T-helper 1 cell (primary cell): ENCODE measurements at places on chromosomes 5 and 9.

DNA sequence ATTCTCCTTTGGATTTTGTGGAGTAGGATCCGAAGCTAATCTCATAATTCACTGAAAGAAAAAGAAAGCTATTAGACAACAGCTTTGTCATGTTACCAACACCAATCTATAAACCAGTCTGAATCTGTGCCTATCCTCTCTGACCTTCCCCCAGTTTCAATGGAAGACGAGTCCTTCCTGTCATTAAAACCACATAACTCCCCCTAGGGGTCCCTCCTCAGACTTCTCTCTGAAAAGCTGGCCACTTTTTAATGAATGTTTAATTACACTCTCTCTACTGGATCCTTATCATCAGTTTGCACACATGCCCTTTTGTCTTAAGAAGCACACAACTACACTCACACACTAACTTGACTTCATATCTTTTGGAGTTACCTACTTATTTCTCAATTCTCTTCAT lies 98.0 kb upstream of the TSLP start:
- no peak for DNase-seq

- no peak for DNase-seq
Observed at GRCh38 chr5:35161652-35162273, 68.5 kb downstream of the PRLR start.

DNA sequence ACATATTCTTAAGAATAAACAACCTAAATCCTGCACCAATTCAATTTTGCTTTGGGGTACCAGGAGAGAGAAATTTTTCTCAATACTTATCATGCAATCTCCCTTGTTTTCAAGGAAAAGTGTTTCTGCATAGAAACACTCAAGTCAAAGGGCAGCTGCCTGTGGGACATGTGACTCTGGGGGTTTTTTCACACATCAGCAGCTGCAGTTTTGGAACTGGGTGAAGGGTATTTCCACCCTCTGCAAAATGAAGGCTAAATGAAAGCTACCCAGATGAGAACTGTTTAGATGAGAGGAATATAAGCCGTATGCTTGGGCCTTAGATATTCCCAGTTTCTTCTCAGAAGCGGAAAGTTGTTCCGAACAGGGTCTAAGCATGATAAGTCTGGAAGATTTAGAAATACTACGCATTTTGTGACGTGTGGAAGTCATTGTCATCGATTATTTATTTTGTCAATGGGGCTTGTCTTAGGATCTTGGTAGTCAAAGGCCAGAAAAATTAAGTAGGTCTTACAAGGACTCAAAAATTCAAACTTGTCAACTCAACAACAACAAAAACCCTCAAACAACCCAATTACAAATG lies 64.3 kb upstream of the BOD1 start:
- DNase-seq, result no peak

DNA sequence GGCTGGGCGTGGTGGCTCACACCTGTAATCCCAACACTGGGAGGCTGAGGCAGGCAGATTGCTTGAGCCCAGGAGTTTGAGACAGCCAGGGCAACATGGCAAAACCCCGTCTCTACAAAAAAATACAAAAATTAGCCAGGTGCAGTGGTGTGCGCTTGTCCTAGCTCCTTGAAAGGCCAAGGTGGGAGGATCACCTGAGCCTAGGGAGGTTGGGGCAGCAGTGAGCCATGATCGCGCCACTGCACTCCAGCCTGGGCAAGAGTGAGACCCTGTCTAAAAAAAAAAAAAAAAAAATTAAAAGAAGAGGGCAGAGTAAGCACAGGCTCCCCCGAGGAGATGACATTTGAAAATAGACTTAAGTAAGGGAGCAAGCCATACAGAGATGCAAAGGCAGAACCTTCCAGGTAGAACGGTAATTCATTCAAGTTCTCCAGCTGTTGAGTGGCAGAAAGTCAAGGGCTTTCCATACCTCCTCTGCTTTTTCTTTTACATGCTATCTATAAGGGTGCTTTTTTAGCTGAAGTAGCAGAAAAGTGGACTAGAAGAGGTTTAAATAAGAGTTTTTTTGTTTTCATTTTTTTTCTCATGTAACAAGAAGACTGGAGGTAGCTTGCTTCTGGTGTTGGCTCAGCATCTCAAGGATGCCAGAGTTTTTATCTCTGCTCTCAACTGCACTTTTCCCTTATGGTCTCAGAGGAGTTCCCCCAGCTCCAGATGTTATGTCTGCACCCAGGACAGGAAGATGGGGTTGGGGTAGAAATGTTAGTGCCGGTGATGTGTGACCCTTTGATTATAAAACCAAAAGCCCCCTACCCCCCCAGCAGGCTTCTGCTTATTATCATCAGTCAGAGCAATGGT lies 40.8 kb downstream of the ERGIC1 start:
- DNase-seq, result no peak

DNA sequence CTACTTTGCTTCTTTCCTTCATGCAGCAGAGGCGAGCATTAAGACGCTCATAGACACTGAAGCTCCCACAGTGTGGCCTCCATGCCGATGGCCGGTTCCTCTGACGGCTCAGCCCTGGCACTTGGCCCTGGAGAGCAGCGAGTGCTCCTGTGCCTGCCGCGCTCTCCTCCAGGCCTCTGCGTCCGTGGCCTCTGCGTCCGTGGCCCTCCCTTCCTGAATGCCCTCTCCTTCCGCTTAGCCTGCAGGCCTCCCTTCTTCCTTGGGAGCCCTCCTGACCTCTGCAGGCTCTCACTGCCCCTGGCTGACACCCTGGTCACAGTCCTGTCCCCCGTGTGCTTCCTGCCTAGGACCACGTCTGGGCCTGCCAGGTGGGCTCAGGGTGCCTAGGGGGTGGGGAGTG lies 92.8 kb downstream of the ZNF354C start:
- no peak for DNase-seq

- DNase-seq, result no peak
Observed at GRCh38 chr9:3498691-3499090, 27.1 kb downstream of the RFX3 start.

GRCh38 chr9:72362680-72363139 lies 2.3 kb downstream of the ZFAND5 start:
- DNase-seq, result peak; percentile 37

DNA sequence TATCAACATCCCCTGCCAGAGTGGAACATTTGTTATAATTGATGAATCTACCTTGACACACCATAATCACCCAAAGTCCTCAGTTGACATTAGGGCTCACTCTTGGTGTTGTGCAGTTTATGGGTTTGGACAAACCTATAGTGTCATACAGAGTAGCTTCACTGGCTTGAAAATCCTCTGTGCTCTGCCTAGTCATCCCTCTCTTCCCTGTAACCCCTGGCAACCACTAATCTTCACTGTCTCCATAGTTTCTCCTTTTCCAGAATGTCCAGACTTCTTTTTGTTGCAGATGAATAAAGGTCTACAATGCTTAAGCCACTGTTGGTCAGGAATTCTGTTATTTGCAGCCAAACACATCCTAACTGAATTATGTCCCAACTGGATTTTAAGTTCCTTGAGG lies 22.5 kb upstream of the SUB1 start:
- DNase-seq, result no peak

GRCh38 chr9:78871452-78872331 lies 574.8 kb downstream of the PSAT1 start:
- no peak for DNase-seq

DNA sequence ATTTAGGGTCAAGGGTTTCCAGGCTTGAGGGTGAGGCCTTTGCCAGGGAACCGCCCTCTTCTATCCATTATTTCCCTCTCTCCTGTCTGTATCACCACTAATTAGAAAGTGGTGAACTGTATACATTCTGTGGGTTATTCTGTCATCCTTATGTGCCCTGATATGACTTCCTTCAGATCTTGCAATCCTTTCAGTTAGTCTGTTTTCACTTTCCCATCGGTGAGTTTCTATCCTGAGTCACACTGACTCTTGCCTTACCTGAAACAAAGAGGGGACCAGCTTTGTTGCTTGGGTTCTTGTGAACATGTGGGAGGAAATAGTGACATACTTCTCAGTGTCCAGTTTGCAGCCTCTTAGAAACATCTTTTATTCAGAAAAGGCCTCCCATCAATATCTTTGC lies 205.4 kb upstream of the GHR start:
- DNase-seq, result no peak

- DNase-seq, result no peak
Observed at GRCh38 chr9:128877852-128878251, 3.9 kb downstream of the KYAT1 start.

- DNase-seq, result no peak
Observed at GRCh38 chr9:82565188-82565969, 497.6 kb downstream of the RASEF start.

GRCh38 chr5:95487880-95488279 lies 66.9 kb downstream of the SKIC3 start:
- DNase-seq, result no peak

DNA sequence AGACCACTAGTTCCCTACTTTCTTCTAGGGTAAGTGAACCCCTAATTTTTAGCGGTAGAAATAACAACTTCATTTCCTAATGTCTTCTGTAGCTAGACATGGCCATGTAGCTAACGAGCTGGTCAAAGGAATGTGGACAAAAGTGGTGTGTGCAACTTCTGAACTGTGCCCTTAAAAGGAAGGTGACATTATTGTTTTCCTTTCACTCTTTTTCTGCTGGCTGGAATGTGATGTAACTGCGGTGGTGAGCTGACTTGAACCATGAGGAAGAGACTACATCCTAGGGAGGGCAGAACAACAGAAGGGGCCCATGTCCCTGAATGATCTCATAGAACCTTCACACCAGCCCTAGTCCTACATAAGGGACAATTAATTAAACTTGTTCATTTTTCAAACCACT lies 1.3 kb upstream of the SNX2 start:
- DNase-seq, result no peak

GRCh38 chr9:83431101-83432060 lies 106.8 kb downstream of the FRMD3 start:
- no peak for DNase-seq

- no peak for DNase-seq
Observed at GRCh38 chr9:68739621-68740174, 34.7 kb downstream of the PIP5K1B start.

- DNase-seq, result no peak
Observed at GRCh38 chr5:37900692-37901091, 60.9 kb upstream of the GDNF start.

GRCh38 chr5:92017776-92018175 lies 634.7 kb upstream of the ARRDC3 start:
- no peak for DNase-seq

GRCh38 chr9:36293171-36293570 lies 34.9 kb upstream of the GNE start:
- no peak for DNase-seq

DNA sequence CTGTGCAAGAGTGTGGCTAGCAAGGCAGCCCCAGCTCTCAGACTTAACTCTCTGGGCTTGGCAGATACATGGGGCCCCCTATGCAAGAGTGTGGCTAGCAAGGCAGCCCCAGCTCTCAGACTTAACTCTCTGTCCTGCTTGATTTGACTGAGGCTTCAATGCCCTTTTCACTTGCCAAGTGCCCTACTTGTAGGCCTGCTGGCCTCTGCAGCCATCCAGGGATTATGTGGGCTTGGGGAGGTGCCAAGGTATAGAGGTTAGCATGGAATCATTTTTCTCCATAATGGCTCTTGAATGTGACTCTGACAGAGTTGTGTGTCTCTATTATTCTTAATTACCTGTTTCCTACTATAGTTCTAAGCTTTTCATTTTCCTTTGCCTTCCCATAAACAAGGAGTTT lies 115.5 kb upstream of the RUSC2 start:
- DNase-seq, result no peak

GRCh38 chr9:120110520-120110919 lies 469.4 kb downstream of the CDK5RAP2 start:
- DNase-seq, result no peak

DNA sequence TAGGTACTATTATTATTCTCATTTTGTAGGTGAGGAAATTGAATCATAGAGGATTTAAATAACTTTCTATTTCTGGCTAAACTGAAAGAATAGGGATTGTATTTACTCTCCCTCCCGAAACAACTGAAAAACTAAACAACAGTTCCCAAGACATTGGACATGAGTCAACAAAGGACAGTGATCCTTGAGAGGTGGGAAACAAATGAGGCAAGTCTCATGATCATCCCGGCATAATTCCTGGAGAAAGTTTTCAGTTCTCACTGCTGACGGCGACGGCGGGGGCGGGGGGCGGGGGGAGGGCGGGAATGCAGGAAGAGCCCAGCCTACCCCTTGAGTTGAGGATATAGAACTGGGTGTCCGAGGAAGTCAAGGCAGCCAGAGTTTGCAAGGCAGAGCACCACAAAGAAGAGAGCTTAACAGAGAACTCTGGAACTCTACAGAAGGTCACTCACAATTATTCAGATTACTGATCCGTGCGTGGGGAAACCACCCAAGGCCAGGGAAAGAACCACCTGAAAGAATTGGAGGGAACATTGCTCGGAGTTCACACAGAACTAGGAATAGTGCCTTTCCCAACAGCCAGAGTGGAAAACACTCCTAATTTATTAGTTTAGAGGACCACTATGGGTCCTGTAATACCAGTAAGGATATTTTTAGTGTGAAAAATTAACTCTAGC lies 27.4 kb upstream of the WHRN start:
- no peak for DNase-seq

GRCh38 chr9:130215341-130216119 lies 43.3 kb downstream of the NCS1 start:
- DNase-seq, result no peak

DNA sequence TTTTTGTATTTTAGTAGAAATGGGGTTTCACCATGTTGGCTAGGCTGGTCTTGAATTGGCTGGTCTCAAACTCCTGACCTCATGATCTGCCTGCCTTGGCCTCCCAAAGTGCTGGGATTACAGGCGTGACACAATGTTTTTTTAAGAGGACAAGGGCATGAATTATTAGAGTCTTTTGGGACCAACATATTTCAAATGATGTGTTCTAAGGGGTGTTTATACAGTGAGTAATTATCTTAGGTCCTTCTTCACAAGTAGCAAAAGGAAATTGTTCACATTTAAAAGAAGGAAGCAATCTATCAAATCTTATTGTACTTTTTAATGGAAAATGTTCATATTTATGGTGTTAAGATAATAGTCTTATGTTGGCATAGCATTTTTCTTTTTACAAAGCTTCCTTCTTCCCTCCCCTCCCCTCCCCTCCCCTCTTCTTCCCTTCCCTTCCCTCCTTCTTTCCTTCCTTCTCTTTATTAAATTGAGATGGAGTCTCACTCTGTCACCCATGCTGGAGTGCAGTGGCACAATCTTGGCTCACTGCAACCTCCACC lies 6.7 kb downstream of the GNG10 start:
- no peak for DNase-seq

DNA sequence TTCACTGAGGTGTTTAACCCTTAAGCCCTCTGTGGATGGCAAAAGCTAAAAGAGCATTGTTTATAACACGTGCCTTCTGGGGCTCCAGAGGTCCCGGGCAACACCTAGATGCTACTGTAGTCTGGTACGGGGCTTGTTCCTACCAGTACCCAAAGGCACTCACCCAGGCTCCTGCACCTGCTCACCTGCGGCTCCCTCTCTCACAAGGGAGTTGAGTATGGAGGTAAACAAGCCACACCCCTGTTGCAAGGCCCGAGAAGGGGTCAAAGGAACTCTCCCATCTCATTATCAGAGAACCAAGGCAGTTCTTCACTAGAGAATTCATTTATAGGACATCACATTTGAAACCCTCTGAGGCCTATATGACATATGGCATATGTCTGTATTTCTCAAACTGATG lies 53.4 kb upstream of the IL6ST start:
- DNase-seq, result no peak
